ENCODE measurements at places on chromosomes 7 and 10.

DNA sequence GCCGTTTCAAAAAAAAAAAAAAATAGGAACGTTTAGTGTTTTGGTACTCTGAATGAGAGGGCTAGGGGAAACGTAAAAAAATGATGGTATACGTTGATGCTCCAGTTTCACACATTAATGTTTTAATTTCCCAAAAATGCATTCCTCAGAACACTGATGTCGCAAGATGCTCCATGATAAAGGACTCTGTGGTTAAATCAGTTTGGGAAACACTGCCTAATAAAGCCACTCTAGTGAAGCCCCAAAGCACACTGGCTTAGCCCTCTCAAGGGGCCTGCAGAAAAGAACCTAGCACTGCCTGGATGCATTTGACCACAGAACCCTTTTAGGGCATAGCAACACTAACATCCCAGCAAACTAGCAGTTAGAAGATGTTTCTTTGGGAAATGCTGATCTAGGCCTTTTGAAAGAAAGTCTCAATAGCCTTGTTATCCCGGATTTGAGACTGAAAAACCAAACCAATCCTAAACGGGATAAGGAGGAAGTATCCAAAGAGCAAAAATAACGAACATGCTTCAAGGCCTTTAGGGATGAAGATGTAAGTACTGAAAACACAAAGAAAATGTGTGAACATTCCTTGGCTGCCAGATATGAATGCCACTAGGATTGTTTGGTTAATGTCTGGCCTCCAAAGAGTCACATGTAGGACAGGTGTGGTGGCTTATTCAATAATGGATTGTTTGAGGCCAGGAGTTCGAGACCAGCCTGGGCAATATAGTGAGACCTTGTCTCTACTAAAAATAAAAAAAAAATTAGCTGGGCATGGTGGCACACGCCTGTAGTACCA, 11.0 kb downstream of the DLG5 start:
- no peak for DNase-seq

DNA sequence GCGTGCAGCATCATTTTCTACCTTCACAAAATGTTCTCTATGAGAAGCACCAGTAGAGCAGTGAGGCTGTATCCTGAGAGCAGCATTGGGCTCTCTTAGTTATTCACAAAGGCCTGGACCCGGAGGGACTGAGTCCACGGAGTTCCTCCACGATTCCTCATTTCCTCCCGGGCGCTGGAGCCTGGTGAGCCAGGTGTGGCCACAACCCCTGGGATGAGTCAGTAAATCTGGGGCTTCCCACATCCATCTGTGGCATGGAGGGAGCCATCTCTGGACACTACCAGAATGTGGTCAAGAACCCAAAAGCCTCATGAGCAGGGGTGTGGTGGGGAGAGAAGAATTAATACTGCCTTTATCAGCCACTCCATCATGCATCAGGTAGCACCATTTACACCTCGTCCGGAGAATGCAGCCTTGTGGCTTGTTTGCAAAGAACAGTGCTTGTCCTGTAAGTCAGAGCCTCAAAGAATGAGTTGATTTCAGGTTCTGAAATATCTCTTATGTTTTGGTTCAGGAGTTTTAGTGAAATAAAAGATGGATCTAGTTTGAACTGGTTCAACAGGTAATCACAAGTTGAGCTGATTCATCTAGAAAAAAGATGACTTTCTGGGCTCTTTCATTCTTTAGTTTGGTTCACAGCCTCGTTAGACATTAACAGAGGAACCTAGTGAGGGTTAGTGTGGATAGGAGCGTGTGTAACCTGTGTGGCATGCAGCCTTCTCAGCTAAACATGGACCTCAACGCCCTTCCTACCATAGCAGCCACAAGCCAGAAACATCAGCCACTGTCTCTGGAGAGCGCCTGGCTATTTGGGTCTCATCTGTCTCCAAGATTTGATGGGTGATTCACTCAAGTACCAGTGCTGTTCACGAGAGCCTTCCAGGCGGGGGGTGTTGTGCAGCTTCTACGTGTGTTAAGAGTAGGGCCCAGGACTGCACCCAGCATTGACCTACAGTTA, 95.2 kb downstream of the WDR37 start:
- DNase-seq: no peak

DNA sequence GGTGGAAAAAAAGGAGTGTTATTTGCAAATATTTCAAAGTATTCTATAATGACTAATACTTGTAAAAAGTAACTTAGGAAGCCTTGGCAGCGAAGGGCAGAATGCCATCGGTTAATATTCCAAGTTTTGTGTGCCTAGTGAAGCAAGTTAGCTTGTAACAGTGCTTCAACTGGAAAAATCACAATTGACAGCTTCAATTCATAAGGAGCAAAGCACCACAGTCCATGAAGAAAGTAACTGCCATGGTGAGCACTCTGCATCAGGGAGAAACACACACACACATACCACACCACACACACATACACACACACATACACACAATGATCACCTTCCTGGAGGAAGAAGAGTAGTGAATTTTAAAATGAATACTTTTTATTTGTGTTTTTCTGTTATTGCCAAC, 298.3 kb downstream of the CNTNAP2 start:
- no peak for DNase-seq

GRCh38 chr7:13542451-13542850, 447.0 kb downstream of the ETV1 start:
- DNase-seq: no peak

DNA sequence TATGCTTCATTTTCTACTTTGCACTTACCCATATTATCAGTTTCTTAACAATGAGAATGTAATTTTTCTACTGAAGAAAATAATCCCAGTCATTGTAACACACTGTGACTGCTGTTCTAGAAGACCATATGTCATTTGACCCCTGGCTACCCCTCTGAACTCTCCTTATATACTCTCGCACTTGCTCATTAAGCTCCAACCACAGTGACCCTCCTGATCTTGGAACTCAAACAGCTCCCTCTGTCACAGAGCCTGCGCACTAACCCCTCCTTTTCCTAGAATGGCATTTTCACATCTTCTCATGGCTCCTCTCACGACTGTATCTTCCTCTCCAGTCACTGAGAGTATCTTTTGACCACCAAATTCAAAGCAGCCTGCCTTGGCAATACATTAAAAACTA, 169.7 kb downstream of the CACNA2D1 start:
- DNase-seq: no peak

GRCh38 chr10:49177391-49178355, 10.5 kb downstream of the TMEM273 start:
- DNase-seq: no peak

All from stimulated activated naive CD4-positive, alpha-beta T cell (primary cell).